ENCODE measurements at places on chromosomes 5 and 9. TPM values are rescaled to one million over a fixed set of nuclear protein-coding genes. Genes with fewer than 3 reads are reported as not detected.

The SLC1A1 gene
- total RNA-seq: 0.12 TPM

The TRIP13 gene
- total RNA-seq: 20.8 TPM

The CPLANE1 gene
- 12.7 TPM for total RNA-seq

The HAND1 gene
- total RNA-seq: not detected

The AGXT2 gene
- total RNA-seq: not detected

The MAST4 gene
- total RNA-seq: 65.8 TPM

The GNPDA1 gene
- 54.4 TPM for total RNA-seq

Measured in T-helper 1 cell treated with Interleukin-12 subunit alpha and Interleukin-12 subunit beta and Interleukin-4 antibody, amounts not matched to agents 30 ng/mL and 1 ng/mL, for 36 hours (primary cell).